ENCODE measurements at places on chromosomes 13 and 19. TPM values are rescaled to one million over a fixed set of nuclear protein-coding genes. Genes with fewer than 3 reads are reported as not detected.

The RGS9BP gene
- total RNA-seq = not detected

The VSIG10L gene
- 3.0 TPM for total RNA-seq

The ZNF527 gene
- 5.1 TPM for total RNA-seq

The CCDC8 gene
- total RNA-seq = not detected

The STXBP2 gene
- 111 TPM for total RNA-seq

The TBXA2R gene
- total RNA-seq = 1.3 TPM

The IRGC gene
- not detected for total RNA-seq

The ICAM4 gene
- 0.43 TPM for total RNA-seq

The TDRD3 gene
- total RNA-seq = 12.9 TPM

- DNase-seq = no peak
Measured at GRCh38 chr13:39676315-39676876, 20.9 kb downstream of the COG6 start.

GRCh38 chr19:22545751-22546150 lies 88.4 kb upstream of the ZNF492 start:
- DNase-seq = no peak

GRCh38 chr19:43474986-43475705 lies 9.7 kb upstream of the LYPD3 start:
- peak; percentile 97 for DNase-seq

- no peak for DNase-seq
Measured at GRCh38 chr19:29508181-29508580, 17.6 kb upstream of the VSTM2B start.

DNA sequence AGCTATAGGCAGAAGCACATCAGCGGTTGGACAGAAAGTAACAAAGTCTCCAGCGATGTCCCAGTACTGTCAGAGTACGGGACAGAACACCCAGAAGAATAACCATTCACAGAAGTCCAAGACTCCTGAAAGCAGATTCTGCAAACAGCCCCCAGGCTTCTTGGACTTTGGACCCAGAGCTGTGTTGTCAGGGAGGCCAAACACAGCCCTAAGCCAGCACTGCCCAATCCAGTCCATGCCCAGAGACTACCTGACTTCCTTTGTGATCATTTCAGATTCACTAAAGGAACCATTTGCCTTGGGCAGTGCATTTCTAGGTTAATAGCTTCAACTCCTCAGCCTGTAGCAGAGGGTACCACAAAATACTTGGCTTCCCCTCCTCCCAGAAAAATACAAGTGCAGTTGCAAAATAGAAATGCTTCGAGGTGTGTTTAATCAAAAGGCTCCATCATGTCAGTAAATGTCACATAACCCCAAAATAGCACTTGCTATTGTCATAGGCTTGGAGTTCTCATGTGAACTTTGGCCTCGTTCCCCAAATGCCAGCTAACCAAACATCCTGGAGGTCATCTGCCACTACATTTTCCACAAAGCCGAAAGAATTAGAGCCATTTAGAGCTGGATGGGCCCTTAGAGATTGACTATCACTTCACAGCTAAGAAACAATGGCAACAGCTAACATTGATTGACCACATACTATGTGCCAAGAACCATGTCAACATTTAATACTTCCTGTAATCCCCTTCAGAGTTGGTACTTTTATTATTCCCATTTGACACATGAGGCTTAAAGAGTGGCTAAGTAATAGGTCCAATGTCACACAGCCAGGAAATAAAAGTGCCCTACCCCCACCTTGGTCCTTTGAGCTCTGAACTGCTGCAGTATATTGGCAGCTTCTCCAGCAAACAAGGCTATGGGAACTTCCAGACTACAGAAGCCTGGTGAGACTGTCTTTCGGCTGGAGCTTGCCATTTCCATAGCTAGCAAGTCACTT lies 329.9 kb downstream of the FOXO1 start:
- DNase-seq = no peak

GRCh38 chr19:8484331-8484894 lies 18.0 kb downstream of the PRAM1 start:
- DNase-seq = no peak

DNA sequence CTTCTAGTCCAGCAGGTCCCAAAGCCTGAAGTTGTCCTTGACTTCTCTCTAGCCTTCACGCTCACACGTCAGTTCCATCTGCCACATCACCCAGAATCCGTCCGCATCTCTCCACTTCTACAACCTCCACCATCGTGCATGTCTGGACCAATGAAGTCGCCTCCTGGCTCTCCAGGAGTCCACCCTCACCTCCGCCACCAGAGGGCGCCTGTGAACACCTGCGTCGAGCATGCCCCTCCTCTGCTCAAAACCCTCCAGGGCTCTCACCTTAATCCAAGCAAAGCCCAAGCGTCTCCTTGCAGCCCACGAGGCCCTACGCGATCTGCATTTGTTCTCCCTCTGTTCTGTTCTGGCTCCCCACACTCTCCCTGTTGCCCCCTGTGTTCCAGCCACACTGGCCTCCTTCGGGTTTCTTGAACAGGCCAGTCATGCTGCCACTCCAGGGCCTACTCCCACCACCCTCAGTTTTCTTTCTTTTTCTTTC lies 3.7 kb downstream of the USHBP1 start:
- DNase-seq = peak; percentile 88

DNA sequence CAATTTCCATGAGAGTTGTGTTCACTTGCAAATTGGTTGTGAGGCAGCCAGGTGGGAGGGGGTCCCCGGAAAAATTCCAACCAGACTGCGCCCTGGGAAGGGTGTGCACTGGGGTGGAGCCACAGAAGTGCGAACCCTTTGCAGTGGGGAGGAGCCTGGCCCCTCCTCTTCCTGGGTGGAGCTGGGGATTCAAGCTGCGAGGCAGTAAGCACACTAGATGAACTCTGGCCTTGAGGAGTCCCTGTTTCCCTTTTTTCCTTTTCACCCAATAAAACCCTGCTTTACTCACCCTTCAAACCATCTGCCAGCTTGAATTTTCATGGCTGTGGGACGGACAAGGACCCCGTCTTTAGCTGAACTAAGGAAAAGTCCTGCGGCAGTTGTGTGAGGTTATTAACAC lies 31.0 kb upstream of the MBNL2 start:
- no peak for DNase-seq

DNA sequence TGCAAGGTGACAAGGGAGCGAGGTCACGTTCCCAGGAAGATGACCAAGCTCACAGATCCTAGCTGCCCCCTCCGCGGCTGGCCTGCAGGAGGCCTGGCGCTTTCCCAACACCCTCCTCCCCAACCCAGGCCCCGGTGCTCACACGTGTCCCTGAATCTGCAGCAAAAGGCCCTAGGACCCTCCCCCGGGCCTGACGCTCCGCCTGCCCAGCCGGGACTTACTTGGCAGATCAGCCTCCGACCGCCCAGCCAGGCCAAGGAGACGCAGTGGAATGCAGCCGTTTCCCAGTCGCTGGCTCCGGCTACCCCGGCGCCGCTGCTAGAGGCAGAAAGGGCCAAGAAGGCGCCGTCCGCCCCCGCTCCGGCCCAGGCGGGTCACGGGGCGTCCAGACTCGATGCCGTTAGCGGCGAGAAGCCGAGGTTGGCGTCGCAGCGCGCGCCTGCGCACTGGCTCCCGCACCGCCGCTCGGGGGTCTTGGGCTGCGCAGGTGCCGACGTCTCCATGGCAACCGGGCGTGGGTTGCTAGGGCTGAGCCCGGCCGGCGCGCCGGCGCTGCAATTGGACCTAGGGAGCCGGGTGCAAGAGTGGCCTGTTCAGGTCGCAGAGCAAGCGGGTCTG lies at the start of gene PNMA8A:
TSS of gene PNMA8A (minus strand) at position 448 of the 618 bp plus-strand sequence. CDS start 528 bp downstream, outside the sequence.
- no peak for DNase-seq

DNA sequence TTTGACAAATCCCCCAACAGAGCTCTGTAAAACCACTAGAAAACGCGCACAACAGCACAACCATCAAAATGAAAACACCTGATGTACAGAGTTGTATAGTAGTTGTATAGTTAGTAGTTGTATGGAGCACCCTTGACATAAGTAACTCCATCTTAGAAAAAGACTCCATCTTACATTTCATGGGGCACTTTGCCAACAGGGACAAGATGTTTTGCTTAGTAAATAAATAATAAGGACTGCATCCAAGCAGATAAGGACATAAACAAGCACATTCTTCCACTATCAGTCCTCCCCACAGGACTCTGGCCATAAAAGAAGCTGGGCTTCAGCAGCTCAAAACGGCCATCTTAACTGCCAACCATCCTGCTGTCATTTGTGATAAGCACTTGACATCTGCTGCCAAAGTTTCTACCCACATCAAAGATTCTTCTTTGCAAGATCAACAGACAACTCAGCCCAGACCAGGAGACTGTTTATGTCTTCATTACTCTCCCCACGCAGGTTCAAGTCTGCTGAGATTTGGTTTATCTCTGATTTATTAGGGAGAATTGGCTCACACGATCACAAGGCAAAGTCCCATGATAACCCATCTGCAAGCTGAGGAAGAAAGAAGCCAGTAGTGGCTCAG lies 20.7 kb upstream of the ZNF331 start:
- DNase-seq = no peak

DNA sequence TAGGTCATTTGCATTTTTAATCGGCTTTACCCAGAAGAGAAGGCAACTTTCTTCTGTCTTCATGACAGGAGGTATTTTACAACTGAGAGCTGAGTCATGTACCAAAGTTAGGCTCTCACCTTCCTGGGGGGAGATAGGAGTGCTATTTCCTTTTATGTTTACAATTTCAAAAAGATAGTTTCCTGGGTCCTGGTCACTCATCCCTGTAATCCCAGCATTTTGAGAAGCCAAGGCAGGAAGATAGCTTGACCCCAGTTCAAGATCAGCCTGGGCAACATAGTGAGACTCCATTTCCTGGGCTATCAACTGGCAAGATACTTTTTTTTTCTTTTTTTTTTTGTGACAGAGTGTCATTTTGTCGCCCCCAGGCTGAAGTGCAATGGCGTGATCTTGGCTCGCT lies 7.6 kb downstream of the LYPD3 start:
- DNase-seq = no peak

All from activated naive CD4-positive, alpha-beta T cell treated with anti-CD3 and anti-CD28 coated beads, Interleukin-2, amount 50 U/mL, for 72 hours (primary cell).